ENCODE measurements at places on chromosomes 4 and X. TPM values are rescaled to one million over a fixed set of nuclear protein-coding genes. Genes with fewer than 3 reads are reported as not detected.

Gene UGT2B17
- total RNA-seq, result not detected

DNA sequence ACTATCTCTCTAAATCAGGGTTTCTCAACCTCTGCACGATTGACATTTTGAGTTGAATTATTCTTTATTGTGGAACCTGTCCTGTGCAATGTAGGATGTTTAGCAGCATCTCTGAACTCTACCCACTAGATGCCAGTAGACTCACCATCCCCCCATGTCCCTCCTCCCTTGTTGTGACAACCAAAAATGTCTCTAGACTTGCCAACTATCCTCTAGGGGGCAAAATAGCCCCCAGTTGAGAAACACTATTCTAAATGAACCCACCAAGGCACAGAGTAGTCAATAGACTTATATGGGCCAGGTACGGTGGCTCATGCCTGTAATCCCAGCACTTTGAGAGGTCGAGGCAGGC, 49.1 kb upstream of the GAB1 start:
- peak overlapping the region; percentile 74 for H3K27ac ChIP-seq
- H3K27me3 ChIP-seq, result no peaks in the 10 kb centered on the region
- DNase-seq, result no peak
- no peaks in the 10 kb centered on the region for H3K36me3 ChIP-seq
- H3K4me1 ChIP-seq, result peaks cover 7% of the 10 kb centered on the region

- peak; percentile 12 for DNase-seq
- peak overlapping the region; percentile 66 for H3K27ac ChIP-seq
- H3K36me3 ChIP-seq, result no peaks in the 10 kb centered on the region
- no peak overlapping the region for H3K4me3 ChIP-seq
- H3K4me1 ChIP-seq, result peaks cover 8% of the 10 kb centered on the region
These were observed 308.2 kb downstream of the FRMPD4 start for GRCh38 chrX:12446342-12447075.

DNA sequence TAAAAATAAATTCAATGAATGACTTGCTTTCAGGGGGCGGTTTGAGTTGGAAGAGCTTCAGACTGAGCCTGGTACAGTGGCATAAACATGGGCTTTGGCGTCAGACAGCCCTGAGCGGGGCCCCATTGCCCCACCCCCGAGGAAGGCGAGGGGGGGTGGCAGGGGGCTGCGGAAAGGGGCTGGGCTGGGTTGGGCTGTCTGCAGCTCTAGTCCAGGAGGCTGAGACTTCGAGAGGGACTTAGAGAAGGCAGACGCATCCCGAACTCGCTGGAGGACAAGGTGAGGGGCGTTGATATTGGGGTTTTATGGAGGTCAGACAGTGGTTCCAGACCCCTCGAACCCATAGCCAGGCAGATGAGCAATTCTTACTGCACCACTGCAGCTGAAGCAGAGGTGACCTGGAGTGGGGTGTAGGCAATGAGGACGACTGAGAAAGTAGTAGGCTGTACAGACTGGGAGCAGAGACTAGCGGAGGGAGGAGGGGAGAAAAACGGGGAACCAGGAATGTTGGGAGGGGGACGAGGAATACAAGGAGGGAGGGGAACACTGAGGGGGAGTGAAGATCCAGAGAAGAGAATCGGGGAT, at the start of gene MAGED2:
MAGED2 (plus strand) TSS at position 222 of the 585 bp plus-strand sequence. CDS start 1,587 bp downstream, outside the sequence.
- H3K27me3 ChIP-seq, result no peaks in the 10 kb centered on the region
- H3K4me3 ChIP-seq, result peak within 1 kb of the TSS; percentile 74
- peak within 1 kb of the TSS; percentile 72 for H3K27ac ChIP-seq
- H3K36me3 ChIP-seq, result peaks cover 6% of the 10 kb centered on the region
- no peak for DNase-seq

GRCh38 chr4:186078981-186079638, 10.2 kb downstream of the TLR3 start:
- DNase-seq, result no peak
- no peaks in the 10 kb centered on the region for H3K27me3 ChIP-seq
- no peak overlapping the region for H3K4me3 ChIP-seq
- H3K36me3 ChIP-seq, result no peaks in the 10 kb centered on the region
- no peaks in the 10 kb centered on the region for H3K4me1 ChIP-seq

DNA sequence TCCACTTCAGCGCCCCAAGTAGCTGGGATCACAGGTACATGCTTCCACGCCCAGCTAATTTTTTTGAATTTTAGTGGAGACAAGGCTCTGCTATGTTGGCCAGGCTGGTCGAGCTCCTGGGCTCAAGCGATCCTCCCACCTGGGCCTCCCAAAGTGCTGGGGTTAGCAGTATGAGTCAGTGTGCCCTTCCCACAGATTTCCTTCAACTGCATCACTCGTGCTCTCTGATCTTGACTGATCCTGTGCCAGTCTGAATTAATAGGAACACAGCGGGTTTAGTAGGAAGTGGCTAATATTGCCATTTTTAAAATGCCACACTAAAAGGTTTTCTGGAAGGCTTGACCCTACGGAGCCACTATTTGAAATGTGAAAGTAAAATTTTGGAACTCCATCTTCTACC, 4.3 kb upstream of the SHROOM2 start:
- H3K4me1 ChIP-seq, result no peaks in the 10 kb centered on the region
- no peak for DNase-seq
- H3K27ac ChIP-seq, result no peak overlapping the region
- H3K4me3 ChIP-seq, result no peak overlapping the region
- H3K36me3 ChIP-seq, result no peaks in the 10 kb centered on the region

DNA sequence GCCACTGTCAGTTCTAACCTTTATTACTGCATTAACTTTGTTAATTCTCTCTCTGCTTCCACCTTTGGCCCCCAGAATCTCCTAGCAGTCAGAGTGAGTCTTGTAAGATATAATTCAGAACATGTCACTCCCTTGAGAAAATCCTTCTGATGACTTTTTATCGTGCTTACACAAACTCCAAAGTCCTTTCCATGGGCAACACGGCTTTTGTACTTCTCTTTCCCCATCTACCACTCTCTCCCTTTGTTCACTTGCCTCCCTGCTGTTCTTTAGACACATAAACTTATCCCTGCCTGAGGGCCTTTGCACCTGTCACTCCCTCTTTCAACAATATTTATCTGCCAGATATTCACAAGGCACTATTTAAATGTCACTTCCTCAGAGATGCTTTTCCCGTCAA, 64.8 kb downstream of the MAOB start:
- H3K4me1 ChIP-seq, result no peaks in the 10 kb centered on the region
- H3K27me3 ChIP-seq, result no peaks in the 10 kb centered on the region
- no peaks in the 10 kb centered on the region for H3K36me3 ChIP-seq
- DNase-seq, result no peak
- no peak overlapping the region for H3K4me3 ChIP-seq
- no peak overlapping the region for H3K27ac ChIP-seq

DNA sequence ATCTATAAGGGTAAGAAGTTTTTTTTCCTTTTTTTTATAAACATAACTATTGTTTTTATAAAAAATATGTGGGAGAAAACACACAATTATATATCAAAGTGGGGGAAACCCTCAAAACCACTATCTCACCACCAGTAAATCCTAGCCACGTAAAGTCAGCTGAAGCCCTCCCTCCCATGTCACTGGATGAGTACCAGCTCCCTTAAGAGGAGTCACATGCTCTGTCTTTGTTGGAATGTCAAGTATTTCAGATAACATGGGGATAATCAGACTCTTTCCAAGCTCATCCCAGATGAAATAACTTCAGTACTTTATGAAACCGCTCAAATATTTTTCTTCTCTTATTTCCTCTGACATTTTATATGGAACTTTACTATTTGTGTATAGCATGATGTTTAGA, 2.4 kb downstream of the MYOZ2 start:
- no peak overlapping the region for H3K4me3 ChIP-seq
- H3K36me3 ChIP-seq, result no peaks in the 10 kb centered on the region
- peak; percentile 51 for DNase-seq
- no peak overlapping the region for H3K27ac ChIP-seq

Gene CENPI
- total RNA-seq, result 5.0 TPM

Gene GSX2
- 1.1 TPM for total RNA-seq

DNA sequence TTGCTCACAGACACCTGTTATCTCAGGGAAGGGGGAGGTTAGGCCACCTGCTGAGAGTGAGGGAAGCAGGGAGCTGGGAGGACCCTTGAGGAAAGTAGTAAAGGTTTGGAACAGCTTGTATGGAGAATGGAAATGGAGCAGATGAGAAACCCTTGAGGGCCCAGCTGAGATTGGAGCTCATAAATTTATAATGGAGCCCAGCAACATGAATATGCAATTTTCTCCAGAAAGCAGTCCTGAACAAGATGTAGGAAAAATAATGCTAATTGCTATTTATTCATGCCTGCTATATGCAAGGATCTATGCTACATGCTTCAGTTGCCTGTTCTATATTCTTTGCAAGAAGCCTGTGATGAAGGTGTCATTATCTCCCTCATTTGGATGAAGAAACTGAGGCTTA, 67.5 kb upstream of the LEF1 start:
- no peak for DNase-seq
- no peak overlapping the region for H3K4me3 ChIP-seq
- no peaks in the 10 kb centered on the region for H3K36me3 ChIP-seq
- H3K27ac ChIP-seq, result no peak overlapping the region

- no peaks in the 10 kb centered on the region for H3K36me3 ChIP-seq
- H3K4me3 ChIP-seq, result no peak overlapping the region
- DNase-seq, result peak; percentile 75
- H3K27me3 ChIP-seq, result no peaks in the 10 kb centered on the region
- no peaks in the 10 kb centered on the region for H3K4me1 ChIP-seq
These were observed 855.0 kb upstream of the GRID2 start for GRCh38 chr4:91448668-91449330.

- no peak overlapping the region for H3K4me3 ChIP-seq
- H3K36me3 ChIP-seq, result no peaks in the 10 kb centered on the region
- no peaks in the 10 kb centered on the region for H3K4me1 ChIP-seq
- H3K27me3 ChIP-seq, result no peaks in the 10 kb centered on the region
- DNase-seq, result no peak
These were observed 10.8 kb upstream of the KLKB1 start for GRCh38 chr4:186216465-186217024.

GRCh38 chr4:13547485-13548041, 3.3 kb upstream of the NKX3-2 start:
- no peak for DNase-seq
- H3K27me3 ChIP-seq, result peaks cover 71% of the 10 kb centered on the region
- peaks cover 9% of the 10 kb centered on the region for H3K4me1 ChIP-seq
- H3K36me3 ChIP-seq, result no peaks in the 10 kb centered on the region

DNA sequence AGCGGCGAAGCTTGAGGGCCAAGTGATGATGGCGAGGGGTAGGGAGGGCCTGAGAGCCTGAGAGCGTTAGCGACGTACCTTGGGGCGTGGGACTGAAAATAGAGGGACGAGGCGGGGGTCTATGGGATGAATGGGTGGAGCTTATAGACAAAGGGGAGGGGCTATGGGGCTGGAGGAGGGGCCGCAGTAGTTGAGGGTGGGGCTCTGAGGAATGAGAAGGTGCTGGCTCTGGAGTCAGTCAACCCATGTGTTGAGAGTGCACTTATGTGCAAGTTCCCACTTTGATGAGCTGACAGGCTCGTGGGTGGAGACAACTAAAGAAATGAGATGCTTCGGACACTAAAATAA, 488 bp downstream of the TBC1D25 start:
- peak overlapping the region; percentile 73 for H3K27ac ChIP-seq
- peaks cover 6% of the 10 kb centered on the region for H3K4me1 ChIP-seq

- no peak overlapping the region for H3K27ac ChIP-seq
- H3K4me3 ChIP-seq, result no peak overlapping the region
- H3K27me3 ChIP-seq, result no peaks in the 10 kb centered on the region
- no peaks in the 10 kb centered on the region for H3K36me3 ChIP-seq
These were observed 48.9 kb upstream of the UCP1 start for GRCh38 chr4:140617499-140618248.

DNA sequence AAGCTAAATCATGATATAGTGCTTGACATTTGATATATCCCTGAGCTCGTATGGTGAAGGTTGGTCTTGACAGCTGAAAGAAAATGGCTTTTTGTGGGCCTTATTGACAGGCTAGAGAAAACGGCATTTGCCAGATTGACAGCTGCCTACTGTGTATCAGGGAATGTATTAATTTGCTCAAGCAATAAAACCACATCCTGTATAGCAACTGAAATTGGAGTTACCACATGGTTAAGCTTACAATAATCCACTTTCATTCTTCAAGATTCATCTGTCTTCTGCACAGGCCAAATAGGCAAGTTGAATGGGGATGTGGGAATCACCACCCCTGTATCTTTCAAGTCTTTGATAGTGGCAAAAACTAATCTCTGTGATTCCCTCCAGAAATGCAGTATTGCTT, 76.2 kb upstream of the IL2 start:
- H3K4me1 ChIP-seq, result no peaks in the 10 kb centered on the region
- H3K27ac ChIP-seq, result no peak overlapping the region
- H3K27me3 ChIP-seq, result no peaks in the 10 kb centered on the region

DNA sequence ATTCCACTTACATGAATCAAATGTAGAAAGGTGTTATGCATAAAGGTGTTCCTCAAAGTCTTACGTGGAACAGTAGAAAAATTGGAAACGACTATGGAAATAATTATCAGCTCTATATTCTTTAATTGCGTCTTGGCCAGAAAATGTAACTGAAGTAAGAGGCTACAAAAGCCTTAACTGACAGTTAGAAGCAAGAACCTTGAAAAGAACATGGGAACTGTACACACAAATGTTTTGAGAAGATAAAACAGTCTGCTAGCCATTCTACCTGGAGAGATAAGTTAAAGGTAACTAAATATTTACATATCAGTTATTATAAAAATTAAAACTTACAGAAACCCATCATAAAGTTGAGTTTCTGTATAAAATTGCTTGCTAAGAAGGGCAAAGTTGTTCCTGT, 172.0 kb upstream of the FTHL17 start:
- H3K27ac ChIP-seq, result no peak overlapping the region
- H3K36me3 ChIP-seq, result no peaks in the 10 kb centered on the region
- no peak for DNase-seq
- H3K27me3 ChIP-seq, result no peaks in the 10 kb centered on the region
- H3K4me3 ChIP-seq, result no peak overlapping the region
- H3K4me1 ChIP-seq, result no peaks in the 10 kb centered on the region

Gene AMMECR1
- total RNA-seq, result 16.0 TPM

Gene SLITRK2
- total RNA-seq, result not detected

GRCh38 chr4:178602833-178603232, 1160.6 kb upstream of the AGA start:
- DNase-seq, result no peak
- no peaks in the 10 kb centered on the region for H3K27me3 ChIP-seq
- H3K27ac ChIP-seq, result no peak overlapping the region

- DNase-seq, result no peak
- H3K4me1 ChIP-seq, result no peaks in the 10 kb centered on the region
- no peak overlapping the region for H3K4me3 ChIP-seq
- no peak overlapping the region for H3K27ac ChIP-seq
- H3K27me3 ChIP-seq, result peaks cover 41% of the 10 kb centered on the region
These were observed 2.0 kb downstream of the CPLX1 start for GRCh38 chr4:823761-824460.
